Stimulated activated CD4-positive, alpha-beta T cell treated with anti-CD3 and anti-CD28 coated beads, TNF-alpha, amount 100 ng/mL, for 4 hours (primary cell): ENCODE measurements at places on chromosomes 3 and 15.

- no peak for DNase-seq
Observed at GRCh38 chr3:67015702-67016484, 17.8 kb downstream of the KBTBD8 start.

GRCh38 chr3:12938258-12938711, 96.9 kb upstream of the RPL32 start:
- DNase-seq: no peak

GRCh38 chr3:35787936-35788335, 148.6 kb downstream of the ARPP21 start:
- DNase-seq: no peak

- DNase-seq: no peak
Observed at GRCh38 chr3:161265916-161266571, 44.9 kb downstream of the NMD3 start.

DNA sequence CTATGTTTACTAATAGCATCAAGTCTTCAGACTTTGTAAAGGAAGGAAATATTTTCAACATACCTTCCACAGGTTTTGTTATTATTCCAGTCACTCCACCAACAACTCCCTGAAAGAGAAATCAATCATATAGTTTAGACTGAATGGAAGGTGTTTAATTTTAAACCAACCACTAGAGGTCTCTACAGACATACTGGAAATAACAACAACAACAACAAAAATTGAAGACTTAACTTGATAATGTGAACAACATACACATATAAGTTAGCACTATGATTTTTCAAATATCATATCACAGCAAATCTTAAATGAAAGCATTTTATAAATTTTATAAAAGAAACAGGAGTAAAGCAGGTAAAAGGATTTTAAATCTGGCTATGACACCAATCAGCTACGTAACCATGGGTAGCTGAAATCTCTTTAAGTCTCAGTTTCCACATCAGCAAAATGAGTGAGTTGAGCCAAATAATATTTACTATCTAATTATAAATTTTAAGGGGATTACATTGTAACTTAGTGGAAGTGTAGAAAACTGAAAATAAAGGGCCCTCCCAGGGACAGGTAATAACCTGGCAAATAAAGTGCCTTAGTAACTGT, 188.2 kb downstream of the VPS13C start:
- DNase-seq: no peak

DNA sequence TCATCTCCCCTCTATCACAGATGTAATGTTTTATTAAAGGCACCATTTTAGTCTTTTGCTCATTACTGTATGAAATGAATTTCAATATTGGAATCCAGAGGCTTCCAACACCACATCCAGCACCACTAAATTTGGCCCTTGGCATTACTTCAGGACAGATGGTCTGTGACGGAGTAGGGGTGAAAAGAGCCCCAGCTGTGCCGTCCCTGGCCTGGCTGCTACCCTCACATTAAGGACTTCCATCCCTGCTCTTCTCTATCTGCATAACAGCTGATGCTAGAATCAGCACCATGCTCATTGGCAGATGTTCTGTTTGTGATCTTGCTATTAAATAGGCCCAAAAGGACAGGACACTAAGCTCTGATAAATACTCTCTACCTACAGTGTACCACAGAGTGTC, 152.9 kb downstream of the IL1RAP start:
- DNase-seq: no peak

- DNase-seq: no peak
Observed at GRCh38 chr3:130950124-130950523, 56.2 kb downstream of the ATP2C1 start.

- no peak for DNase-seq
Observed at GRCh38 chr15:69232144-69232543, 66.6 kb upstream of the PAQR5 start.

DNA sequence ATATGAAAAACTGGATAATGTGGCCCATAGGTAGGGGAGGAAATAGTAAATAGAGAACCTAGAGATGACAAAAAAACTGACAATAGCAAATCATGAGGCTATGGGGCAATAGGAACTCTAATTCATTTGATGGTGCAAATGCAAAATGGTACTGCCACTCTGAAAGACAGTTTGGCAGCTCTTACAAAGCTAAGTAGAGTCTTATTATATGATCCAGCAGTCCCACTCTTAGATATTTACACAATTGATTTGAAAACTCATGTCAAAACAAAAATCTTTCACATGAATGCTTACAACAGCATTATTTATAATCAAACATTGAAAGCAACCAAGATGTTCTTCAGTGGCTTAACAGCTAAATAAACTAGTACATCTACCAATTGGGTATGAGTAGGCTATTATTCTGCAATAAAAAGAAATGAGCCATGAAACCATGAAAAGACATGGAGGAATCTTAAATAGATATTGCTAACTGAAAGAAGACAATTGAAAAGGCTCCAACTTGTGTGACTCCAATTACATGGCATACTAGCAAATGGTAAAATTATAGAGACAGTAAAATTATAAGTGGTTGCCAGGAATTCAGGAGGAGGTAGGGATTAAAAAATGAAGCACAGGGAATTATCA, 321.8 kb upstream of the STAC start:
- no peak for DNase-seq

DNA sequence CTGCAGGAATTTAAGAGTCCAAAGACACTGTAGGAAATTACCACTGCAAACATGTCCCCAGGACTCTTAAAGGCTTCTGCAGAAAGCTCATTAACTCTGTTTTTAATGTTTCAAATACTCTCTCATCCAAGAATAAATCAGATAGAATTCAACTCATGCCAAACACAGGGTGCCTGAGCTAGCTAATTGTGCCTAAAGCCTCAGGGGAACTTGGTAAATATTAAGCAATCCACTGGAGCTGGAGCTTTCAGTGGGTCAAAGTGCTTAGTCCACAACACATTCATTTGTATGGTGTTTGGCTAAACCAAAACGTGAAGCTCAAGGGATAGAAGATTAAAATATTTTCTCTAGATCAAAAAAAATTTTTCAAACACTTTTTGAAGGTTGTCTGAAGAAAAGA, 131.4 kb downstream of the THRB start:
- no peak for DNase-seq

- no peak for DNase-seq
Observed at GRCh38 chr15:91652610-91653207, 200.8 kb upstream of the SLCO3A1 start.

DNA sequence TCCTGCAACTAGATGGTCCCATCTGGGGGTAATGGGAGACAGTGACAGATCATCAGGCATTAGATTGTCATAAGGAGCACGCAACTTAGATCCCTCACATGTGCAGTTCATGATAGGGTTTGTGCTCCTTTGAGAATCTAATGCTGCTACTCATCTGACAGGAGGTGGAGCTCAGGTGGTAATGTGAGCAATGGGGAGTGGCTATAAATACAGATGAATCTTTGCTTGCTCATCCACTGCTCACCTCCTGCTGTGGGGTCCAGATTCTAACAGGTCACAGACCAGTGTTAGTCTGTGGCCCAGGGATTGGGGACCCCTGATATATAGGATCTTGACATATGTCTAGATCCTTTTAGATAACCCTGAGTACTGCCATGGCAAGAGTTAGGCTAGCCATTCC, 52.7 kb downstream of the RASGRF1 start:
- no peak for DNase-seq

GRCh38 chr15:89690276-89691218, at the start of the genes PEX11A and WDR93:
Gene PEX11A (minus strand): TSS chr15:89690754. CDS start chr15:89690632, 122 bp downstream.
Gene WDR93 (plus strand): TSS chr15:89690811. CDS start chr15:89701747, 10,936 bp downstream.
- peak; percentile 65 for DNase-seq

GRCh38 chr3:157128771-157129681, 30.9 kb downstream of the CCNL1 start:
- no peak for DNase-seq

DNA sequence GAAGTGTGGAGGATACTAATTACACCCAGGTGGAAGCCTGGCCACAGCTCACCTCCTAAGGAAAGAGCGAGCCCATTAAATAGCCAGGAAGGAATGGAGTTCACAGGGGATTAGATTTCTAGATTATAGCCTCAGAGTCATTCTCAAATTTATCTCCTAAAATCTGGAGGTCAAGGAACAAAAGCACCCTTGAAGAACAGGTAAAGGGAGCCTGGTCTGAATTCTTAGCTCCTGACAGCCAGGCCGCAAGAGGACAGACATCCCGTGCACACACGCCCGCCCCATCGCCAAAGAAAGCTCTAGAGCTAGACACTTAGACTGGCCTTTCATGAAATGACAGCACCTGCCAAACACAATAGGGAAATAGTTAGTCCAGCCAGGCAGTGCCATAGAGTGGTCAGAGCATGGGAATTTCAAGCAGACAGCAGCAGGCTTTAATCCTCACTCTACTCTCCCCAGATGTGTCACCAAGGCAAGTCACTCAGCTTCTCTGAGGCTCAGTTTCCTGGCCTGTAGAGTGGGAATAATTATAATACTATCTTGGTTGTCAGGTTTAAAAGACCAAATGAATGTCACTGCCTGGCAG, 59.2 kb downstream of the LIPC start:
- DNase-seq: no peak

DNA sequence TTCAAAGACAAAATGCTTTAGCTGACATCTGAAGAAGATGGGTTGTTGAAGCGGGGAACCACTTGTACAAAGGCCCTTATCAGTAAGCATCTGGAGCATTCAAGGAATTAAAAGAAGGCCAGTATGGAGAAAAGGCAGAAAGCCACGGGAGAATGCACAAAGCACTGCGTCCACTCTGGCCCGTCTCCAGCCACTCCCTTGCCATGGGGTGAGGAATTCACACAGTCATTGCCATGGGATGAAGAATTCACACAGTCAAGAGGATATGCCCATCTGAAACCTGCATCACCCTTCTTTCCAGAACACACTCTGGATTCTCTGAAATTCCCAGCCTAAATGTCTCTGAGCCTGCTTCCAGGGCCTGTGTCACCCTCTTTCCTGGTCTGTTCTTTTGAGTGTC, 26.7 kb upstream of the STAG1 start:
- no peak for DNase-seq

- DNase-seq: no peak
Observed at GRCh38 chr3:4806535-4807108, 172.6 kb upstream of the BHLHE40 start.

DNA sequence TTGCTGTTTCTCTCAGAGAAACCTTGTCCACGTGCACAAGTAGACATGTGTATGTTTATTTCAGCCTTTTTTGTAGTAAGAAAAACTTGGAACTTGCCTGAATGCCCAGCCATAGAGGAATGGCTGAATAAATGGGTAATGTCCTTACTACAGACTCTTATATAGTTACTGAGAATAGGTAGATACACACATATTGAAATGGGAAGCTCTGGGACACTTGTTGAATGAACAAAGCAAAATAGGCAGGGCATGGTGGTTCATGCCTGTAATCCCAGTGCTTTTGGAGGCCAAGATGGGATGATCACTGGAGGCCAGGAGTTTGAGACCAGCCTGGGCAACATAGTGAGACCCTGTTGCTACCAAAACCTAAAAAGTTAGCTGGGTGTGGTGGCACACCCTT, 1.7 kb downstream of the UNC45A start:
- no peak for DNase-seq

- no peak for DNase-seq
Observed at GRCh38 chr3:100517276-100517675, 24.9 kb downstream of the TMEM45A start.

DNA sequence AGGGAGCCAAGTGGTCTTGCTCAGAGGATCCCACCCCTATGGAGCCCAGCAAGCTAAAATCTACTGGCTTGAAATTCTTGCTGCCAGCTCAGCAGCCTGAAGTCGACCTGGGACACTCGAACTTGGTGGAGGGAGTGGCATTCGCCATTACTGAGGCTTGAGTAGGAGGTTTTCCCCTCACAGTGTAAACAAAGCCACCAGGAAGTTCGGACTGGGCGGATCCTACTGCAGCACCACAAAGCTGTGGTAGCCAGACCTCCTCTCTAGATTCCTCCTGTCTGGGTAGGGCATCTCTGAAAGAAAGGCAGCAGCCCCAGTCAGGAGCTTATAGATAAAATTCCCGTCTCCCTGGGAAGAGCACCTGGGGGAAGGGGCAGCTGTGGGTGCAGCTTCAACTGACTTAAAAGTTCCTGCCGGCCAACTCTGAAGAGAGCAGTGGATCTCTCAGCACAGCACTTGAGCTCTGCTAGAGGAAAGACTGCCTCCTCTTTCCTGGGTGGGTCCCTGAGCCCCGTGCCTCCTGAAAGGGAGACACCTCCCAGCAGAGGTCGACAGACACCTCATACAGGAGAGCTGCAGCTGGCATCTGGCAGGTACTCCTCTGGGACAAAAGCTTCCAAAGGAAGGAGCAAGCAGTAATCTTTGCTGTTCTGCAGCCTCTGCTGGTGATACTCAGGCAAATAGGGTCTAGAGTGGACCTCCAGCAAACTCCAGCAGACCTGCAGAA, 576.3 kb upstream of the NECTIN3 start:
- no peak for DNase-seq

- DNase-seq: peak; percentile 1
Observed at GRCh38 chr3:150286390-150287147, 121.5 kb upstream of the TSC22D2 start.

- no peak for DNase-seq
Observed at GRCh38 chr3:71585887-71586809, 2.6 kb upstream of the FOXP1 start.

DNA sequence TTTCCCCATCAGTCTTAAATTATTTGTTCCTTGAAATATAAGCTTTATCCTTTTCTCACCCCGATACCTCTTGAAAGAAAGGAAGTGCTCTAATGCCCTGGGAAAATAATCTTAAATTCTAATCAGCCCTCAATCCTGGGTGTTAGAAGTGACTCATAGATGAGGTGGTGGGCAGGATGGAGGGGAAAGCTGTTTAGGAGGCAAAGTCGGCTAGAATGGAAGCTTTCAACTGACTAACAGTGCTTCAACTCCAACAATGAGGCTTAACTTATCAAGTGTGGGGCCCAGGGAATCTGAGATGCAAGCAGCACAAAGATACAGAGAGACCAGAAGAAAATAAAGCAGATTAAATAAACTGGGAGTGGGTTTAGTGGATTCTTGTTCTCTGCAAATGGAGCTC, 175.8 kb downstream of the EPHB1 start:
- DNase-seq: no peak

GRCh38 chr15:65851981-65852380, 17.3 kb upstream of the RAB11A start:
- no peak for DNase-seq

DNA sequence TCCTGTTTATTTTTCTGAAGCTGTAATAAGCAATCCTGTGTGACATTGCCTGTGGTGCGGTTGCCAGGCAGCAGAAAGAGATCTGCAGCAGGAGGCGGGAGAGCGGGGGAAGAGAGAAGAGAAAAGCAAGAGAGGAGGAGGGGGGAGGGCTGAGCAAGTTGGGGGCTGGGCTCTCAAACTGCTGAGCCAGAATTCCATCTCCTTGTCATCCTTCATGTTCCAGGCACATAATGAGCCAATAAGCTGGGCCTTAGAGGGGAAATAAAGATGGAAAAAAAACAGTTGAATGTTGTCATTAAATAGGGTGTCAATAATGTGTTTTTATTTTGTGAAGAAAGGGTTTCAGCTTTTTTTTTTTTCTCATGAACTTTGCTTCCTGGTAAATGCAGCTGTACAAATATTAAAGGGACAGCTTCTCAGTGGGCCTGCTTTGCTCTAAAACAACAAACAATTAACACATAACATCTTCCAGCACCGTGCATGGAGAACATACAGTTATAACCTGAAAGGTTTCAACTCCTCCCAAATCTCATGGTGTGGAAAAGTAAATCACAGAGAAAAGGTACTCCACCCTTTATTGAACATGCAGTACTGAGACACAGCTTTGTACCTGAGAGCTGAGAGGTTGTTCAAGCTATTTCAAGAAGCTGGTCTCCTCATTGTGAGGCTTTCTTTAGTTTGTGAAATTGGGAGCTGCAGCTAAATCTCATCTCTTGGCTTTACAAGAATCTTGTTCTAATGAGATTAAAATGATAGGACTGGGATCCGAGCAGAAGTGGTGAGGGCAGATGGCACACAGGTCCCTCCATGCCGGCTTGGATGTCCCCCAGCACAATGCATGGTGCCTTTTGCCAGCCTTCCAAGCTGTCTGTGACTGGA, 451.1 kb upstream of the KCNMB2 start:
- DNase-seq: peak; percentile 10

- DNase-seq: no peak
Observed at GRCh38 chr3:7728566-7729519, 772.8 kb upstream of the LMCD1 start.
